ENCODE measurements at places on chromosomes 4 and X.
A peak's percentile ranks its signal among the peaks of the same experiment; 100 is the strongest.

DNA sequence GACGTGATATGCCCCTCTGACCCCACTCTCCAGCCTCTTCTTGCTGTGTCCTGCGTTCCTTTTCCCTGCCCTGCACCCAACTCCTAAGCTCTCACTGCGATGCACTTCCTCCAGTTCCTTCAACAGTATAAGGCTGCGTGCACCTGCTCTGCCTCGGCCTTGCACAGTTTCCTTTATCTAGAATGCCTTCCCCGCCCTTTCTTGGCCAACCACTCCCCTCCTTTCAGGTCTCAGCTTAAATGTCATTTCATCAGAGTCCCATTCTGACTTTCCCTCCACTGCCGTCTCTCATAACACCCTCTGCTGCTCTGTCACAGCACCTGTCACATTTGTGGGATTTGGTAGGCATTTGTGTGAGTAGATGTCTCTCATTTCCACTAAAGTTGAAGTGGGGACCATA, 58.4 kb upstream of the NEIL3 start:
- DNase-seq, result no peak

DNA sequence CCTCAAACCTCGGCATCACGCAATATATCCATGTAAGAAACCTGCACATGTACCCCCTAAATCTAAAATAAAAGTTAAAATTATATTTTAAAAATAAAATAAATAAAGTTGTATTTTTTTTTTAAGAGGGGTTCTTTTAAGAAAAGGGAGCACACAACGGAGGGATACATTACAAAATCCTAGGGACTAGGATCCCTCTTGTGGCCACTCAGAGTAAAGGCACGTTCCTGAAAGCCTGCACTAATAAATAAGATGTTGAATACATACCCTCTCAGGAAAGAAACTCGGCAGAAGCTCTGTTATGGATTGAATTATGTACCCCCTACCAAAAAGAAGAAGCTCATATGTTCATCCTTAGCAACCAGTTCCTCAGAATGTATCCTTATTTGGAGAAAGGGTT, 50.9 kb upstream of the PRDX4 start:
- DNase-seq, result no peak

DNA sequence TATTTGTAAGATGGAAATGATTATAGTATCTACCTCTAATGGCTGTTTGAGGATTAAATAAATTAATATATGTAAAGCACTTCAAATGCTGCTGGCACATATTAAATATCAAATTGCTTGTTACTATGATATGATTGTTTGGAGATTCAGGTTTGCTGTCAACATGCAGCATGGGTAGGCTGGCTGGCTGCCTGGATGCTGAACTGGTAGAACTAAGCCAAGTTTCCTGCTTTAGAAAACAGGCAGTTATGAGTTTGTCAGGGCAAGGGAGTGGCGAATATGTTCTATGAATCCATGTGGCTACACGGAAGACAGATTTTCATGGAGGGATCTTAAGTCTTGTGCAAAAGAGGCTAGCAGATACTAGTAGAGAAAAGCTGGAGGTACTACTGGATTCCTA, 239.6 kb downstream of the GBA3 start:
- DNase-seq, result no peak

DNA sequence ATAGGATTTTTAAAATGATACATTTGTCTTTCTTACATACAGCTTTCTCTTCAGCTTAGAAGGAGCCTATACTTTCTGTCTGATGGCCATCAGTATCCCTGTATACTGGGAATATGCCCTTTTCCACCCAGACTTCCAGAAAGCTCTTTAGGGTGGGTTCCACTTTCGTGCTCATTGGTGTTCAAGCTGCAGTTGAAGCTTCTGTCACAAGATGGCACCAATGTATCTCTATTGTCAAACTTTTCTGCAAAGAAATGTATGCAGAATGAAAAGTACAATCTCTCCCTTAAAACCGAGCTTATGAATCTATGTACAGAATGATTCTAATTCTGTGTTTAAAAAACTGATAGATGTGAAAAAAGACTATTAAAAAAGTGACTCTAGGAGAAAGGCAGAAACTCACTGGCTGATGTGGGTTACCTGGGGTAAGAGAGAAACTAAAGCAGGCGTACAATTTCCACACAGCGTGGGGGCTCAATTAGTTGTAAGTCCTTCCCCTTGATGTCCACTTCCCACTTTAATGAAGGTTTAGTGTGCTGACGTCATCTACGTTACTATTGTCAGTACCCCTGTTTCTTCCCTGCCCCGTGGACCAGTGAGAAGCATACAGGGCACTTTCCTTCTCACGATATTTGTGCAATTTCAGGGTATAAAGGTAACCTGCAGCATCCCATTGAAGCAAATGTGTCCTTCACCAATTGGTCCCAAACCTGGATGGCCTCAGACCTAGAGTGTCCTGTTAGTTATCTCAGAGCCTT, 57.3 kb upstream of the TCEAL2 start:
- DNase-seq, result no peak

DNA sequence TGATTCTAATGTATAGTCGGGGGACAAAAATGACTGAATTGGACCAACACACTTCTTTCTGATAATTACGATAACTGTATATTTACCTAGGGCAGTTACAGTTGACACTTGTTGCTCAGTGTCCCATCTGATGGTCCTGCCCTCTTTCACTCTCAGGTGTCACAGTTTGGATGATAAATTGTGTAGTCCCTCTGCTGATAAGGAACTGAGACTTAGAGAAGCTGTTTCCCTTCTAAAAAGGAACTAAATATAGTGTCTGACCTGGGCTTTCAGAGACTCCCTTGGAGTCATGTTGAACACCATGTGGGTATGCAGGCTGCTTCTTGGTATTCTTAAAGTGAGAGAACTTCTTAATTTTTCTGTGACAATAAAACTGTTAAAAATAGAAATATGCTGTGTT, 23.7 kb upstream of the PNPLA4 start:
- no peak for DNase-seq

- no peak for DNase-seq
These were observed 308 bp upstream of the TLR2 start for GRCh38 chr4:153683763-153684181.

DNA sequence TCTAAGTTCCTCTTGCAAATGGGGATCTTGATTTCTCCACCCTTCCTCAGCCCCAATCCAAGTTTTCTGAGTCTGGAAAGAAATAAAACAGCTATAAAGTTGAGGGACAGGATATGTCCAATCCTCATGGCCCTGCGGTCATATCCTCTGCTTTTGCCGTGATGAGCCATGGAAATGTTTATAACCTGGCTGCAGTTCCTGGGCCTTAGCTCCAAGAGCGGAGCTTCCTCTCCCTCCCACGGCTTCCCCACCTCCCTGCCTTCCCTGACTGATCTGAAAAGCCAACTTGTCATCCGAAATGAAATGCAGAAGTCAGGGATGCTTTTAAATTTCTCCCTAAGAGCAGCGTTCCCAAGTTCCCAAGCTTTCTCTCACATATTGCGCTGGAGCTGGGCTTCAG, 221.5 kb upstream of the SFRP2 start:
- DNase-seq, result no peak

DNA sequence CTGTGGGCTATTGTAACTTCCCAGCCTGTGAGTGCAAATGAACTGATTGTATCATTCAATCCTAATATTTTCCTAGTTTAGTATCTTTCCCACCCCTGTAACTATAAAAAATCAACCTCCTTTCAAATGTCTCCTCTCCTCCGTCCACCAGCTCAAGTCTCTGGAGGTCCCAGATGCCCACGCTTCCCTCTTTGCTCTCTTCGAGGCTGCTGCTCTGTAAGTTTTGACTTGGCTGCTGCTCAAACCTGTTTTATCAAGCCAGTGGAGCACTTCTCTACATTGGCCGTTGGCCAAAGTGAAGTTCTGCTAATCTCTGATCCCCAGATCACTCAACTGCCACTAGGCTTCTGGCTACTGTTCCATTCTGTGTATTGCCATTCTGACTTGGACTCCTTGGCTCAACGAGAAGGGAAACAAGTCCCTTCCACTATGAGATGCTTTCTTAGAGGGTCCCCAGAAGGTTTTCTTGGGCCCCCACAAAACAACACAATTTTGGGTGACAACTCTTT, 60.7 kb upstream of the RAPGEF2 start:
- no peak for DNase-seq

DNA sequence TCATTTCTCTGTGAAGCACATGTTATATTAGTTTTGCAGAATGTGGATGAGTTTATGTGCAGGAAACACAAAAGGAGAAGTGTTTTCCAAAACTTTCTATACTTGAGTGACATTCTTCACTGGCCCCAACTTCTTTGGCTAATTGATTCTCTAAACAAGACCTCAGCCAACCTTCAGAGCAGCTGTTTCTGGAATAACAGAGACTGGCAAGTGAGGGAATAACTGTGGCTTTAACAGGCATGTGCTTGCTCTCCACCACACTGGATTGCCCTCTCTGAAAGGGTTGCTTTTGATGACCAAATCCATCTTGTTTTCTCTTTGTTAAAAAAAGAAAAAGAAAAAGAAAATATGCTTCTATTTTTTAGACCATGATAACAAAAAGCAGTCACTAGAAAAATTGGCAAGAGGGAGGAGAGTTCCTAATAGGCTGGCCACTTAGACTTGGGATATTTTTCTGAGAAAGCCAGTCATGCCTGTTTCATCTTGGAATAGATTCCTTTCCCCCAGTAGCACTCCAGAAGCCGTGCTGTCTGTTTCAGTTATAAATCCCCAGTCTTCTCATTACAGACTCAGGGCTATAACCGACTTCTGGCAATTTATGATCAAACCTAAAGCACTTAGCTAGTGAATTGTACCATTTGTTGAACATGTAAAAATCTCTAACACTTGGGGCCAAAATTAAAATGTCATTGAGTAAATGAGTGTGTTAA, 295.0 kb upstream of the NR3C2 start:
- DNase-seq, result no peak

DNA sequence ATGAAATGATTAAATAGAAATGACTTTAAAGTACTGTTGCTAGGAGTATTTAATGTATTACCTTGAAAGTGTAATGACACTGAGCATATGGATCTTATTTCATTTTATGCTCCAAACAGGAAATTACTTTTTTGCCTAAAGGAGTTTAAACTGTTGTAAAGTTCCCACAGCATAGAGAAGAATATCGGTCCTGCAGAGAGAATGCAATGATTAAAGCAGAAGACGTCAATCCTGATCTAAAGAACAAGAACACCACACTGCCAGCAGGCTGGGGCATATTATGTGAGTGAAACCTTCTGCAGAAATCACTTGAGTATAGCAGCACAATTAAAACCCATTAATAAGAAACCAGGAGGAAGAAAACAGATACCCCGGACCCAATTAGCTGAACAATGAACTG, 72.8 kb upstream of the CAMK2D start:
- no peak for DNase-seq

- DNase-seq, result no peak
These were observed 82.9 kb downstream of the STOX2 start for GRCh38 chr4:183987987-183988392.

GRCh38 chrX:155767051-155767875, 113.9 kb upstream of the VAMP7 start:
- DNase-seq, result peak; percentile 63

- no peak for DNase-seq
These were observed 503.6 kb downstream of the IL1RAPL1 start for GRCh38 chrX:29090811-29091210.

DNA sequence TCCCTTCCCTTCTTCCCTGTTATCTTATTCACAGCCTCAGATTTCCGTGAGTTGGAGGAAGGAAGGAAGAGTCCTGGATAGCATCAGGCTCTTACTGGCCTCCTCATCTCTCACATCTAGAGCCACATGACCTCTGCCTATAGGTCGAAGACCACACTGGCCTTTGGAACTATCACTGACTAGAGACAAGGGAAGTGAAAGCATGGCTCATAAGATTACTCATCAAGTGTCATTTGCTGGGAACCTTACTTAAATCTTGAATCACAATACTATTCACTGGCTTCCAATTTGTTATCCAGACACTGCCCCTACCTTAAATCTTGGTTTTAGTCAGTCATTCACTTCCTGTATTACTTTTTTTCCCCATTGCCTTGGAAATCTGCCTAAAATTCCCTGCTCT, 61.6 kb upstream of the MTMR8 start:
- DNase-seq, result no peak

GRCh38 chr4:156378033-156378665, 424.5 kb upstream of the CTSO start:
- DNase-seq, result no peak

GRCh38 chr4:165864271-165864670, 8.8 kb upstream of the TLL1 start:
- DNase-seq, result no peak

DNA sequence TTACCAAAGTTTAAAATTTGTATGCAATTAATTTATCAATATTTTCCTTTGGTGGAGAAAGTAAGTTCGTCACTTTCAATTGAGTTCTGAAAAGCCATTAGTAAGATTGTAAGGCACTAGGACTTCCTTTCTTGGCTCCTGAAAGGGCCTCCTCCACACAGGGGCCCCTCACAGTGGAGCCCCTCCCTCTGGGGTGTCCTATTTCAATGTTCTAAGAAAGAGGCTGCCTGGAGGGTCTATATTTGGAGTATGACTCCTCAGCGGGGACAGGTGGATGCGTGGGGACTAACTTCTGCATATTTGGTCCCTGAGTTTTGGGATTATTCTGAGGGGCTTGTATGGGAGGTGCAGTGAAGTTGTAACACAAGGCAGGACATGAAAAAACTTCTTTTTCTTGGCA, 1.6 kb upstream of the ARMCX4 start:
- no peak for DNase-seq

GRCh38 chr4:74671080-74671698, 123.1 kb downstream of the BTC start:
- DNase-seq, result peak; percentile 68

DNA sequence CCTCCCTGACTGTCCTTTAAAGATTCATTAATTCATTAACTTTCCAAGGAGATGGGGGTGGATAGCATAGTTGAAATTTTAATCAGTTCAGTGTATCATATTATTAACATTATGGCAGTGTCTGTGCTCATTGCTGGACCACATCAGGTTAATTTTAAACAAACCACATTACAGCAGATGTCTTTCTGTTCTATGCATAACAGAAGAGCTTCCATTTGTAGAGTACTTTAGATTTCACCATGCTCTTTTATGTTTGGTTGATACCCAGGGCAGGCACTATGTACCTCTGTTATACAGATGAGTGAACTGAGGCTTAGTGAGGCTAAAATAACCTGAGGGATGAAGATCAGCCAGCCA, 41.1 kb downstream of the AFF2 start:
- no peak for DNase-seq

DNA sequence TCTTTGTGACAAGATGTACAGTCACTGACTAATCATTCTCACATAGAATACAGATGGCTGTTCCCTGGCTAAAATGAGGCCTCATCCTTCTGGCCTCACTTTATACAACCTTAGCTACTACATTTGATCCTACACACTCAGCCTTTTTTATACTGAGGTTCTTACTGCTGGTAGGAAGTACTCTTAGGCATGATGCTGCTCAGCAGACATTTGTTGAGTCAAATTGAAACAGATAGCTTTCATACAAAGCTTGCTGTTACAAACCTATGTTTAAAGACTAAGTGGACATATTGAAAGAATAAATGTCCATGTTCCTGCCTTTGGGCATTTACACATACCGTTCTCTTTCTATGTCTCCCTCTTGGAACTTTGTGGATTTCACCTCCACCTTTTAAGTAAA, 154.9 kb downstream of the NPFFR2 start:
- no peak for DNase-seq
